ENCODE measurements at places on chromosomes 7 and 10.
A peak's percentile ranks its signal among the peaks of the same experiment; 100 is the strongest.

GRCh38 chr10:110684800-110685446, 40.8 kb downstream of the RBM20 start:
- no peak for DNase-seq

GRCh38 chr10:37379991-37380390, 254.6 kb downstream of the ANKRD30A start:
- DNase-seq, result no peak

- DNase-seq, result no peak
Measured at GRCh38 chr7:151251689-151252560, 3.4 kb upstream of the SMARCD3 start.

DNA sequence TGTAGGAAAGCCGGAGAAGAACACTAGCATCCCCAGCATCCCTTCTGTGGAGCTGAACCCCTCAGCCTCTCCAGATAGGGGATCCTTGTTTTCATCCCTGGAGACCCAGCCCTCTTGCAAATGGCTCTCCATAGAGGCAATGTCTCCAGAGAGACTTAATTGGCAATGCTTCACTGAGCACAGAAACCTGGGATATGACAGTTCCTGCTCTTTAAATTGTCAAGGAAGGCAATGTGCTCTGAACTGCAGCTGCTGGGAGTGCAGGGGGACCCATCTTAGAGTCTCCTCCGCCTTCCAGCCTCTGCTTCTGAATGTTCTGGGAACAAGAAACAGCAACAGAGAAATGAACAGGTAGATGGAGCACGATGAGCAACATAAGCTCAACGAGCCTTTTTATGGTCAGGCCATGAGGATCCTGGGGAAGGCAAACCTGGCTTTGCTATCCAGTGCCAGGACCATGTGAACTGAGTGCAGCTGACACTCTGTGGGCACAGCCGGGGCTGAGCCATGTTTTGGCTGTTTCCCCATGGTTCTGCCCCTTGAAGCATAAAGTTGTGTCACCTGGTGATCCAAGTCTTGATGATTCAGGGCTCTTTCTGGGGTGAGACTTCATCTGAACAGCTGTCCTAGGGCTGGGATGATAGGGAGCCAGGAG, 481.0 kb downstream of the PLXNA4 start:
- no peak for DNase-seq

DNA sequence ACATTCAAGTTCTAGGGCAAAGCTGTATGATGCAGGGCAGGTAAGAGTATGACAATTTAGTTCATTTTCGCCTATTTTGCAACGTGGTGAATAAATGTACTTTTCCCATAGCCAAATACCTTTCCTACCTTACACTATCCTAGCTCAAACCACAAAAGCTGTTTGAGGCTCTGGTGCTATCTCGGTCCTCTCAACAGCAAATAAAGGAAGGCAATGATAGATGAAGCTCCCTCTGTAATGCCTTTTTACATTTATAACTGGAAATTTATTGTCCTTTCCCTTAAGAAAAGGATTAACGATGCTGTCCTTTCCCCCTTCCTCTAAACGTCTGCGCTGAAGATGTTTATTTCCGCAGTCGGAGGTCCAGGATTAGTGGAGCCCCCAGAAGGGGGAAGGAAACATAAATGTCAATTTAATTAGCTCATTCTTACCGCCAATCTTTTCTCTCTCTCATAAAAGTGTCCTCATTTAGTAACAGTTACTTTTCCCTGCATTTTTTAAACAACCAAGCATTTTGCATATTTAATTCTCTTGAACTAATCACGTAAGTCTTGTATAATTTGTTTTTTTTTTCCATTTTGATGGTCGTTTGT, 114.6 kb downstream of the PIP4K2A start:
- no peak for DNase-seq

DNA sequence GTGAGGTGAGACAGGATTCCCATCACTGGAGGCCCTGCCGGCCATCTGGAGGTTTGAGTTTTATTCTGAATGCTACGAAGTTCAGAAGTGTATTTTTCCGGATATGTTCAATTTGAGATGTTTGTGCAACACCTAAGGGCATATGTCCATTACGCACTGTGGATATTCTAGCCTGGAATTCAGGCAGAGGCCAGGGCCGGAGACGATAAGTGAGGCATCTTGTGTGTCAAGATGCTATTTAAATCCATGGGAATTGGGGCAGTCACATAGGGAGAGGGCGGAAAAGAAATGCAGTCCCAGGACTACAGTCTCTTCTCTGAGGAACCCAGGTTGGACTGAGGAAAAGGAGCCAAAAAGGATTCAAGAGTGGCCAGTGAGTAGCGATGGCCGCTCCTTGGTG, 1.9 kb upstream of the SUV39H2 start:
- no peak for DNase-seq

DNA sequence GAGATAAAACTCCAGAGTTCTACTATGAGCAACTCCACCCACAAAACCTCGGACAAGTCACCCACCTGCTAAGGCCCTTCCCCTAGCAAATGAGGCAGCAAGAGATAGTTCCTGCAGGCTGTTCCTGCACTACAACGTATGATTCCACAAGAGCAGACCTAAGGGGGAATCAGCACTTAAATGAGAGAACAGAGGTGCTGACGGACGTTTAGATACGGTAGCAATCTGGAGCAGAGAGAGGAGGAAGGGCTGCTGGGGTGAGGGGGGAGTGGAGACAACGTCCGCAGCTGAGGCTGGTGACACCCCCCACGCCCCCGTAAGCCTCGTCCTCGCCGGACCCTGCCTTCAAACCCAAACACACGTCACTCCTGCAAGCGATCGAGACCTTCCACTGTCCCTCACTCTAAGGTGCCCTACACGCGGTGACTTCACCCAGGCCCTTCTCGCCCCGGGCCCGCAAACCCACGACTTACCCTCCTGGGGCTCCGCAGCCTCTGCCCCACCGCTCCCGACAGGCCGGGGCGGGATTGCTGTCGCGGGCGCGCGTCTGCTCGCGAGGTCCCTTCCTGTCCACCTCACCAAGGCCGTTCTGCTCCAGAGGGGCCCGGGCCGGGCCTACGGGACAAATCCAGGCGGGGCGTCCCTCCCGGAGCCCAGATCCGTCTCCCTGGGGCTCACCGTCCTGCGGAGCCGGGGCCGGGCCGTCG, 635 bp downstream of the ZNF12 start:
- DNase-seq, result no peak

- DNase-seq, result no peak
Measured at GRCh38 chr7:77271766-77272165, 72.1 kb upstream of the FGL2 start.

DNA sequence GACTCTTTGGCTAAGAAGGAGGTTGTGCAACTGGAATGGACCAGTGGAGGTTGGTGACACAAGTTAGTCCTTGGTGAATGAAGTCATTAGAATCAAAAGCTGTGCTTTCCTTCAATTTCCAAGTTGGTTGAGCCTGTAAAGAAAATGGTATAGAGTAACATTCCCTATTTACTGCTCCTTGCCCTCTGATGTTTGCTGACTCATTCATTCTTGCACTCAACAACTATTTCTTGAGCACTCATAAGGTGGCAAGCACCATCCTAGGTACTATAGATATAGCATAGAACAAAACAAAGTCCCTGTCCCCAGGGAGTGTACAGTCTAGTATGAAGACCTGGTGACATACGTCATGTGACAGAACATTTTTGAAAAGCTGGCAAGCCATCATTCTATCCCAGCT, 118.9 kb upstream of the CCDC6 start:
- no peak for DNase-seq

- no peak for DNase-seq
Measured at GRCh38 chr10:104089621-104090020, 3.9 kb upstream of the COL17A1 start.

- no peak for DNase-seq
Measured at GRCh38 chr7:102214477-102215072, 72.1 kb upstream of the SH2B2 start.

DNA sequence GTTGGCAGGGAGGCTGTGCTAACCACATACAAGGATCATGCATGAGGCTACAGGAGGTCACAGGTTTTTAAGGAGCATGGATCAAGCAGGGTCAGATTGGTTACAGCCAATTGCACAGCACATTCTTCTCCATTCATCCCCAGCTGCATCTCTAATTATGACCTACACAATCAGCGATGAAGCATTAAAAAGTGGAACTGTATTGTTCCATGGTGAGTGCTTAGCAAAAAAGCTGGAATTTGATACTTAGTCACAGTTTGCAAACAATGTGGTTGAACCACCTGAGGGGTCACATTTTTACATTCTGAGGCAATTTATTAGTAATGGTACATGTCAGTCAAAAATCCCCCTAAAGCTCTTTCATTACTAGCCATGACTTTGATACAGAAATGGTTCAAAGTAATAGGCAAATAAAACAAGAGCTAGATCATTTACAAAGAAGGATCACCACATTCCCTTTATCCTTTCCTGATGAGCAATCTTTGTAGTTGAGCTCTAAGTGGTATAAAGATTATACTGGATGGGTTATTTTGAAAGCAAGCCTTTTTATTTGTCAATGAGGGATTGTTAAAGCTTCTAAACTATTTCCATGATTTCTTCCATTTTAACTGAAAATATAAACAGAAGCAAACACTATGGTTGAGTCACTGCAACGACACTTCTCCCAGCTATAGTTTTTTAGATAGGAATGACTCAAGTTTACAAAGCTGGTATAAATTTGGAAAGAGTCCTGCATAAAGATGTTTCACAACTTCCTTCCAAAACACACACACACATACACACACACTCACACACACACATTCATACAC, 217.8 kb upstream of the SEMA3A start:
- DNase-seq, result no peak

GRCh38 chr7:12596225-12596790, 25.8 kb downstream of the SCIN start:
- DNase-seq, result no peak

DNA sequence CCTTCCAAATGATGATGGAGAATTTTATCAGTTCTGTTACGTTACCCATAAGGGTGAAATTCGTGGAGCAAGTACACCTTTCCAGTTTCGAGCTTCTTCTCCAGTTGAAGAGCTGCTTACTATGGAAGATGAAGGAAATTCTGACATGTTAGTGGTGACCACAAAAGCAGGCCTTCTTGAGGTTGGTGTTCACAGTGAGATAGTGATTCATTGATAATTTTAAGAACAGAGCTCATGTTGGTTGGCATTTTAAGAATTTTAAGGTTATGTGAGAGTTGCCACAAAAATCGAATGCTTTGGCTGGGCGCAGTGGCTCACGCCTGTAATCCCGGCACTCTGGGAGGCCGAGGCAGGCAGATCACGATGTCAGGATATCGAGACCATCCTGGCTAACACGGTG, 25.9 kb downstream of the TAX1BP1 start:
- DNase-seq, result no peak

- DNase-seq, result no peak
Measured at GRCh38 chr10:122140941-122141623, 130.0 kb upstream of the BTBD16 start.

- DNase-seq, result no peak
Measured at GRCh38 chr7:48621076-48621475, 303.3 kb upstream of the CDC14C start.

GRCh38 chr7:90709501-90710465, 113.7 kb downstream of the CDK14 start:
- DNase-seq, result no peak

- no peak for DNase-seq
Measured at GRCh38 chr7:15007507-15007906, 105.0 kb upstream of the DGKB start.

- DNase-seq, result no peak
Measured at GRCh38 chr7:39688611-39689480, 65.5 kb downstream of the RALA start.

- no peak for DNase-seq
Measured at GRCh38 chr7:67608806-67609205, 612.2 kb downstream of the TYW1 start.

DNA sequence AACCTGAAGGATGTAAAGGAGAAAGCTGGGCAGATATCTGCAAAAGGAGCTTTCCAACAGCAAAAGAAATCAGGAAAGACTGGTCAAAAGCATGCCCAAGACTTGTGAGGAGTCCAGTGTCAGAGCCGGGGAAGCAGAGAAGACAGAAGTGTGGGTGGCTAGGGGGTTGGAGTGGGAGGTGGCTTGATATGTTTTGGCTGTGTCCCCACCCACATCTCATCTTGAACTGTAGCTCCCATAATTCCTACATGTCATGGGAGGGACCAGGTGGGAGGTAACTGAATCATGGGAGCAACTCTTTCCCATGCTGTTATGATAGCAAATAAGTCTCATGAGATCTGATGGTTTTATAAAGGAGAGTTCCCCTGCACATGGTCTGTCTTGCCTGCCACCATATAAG, 84.9 kb downstream of the INHBA start:
- no peak for DNase-seq

DNA sequence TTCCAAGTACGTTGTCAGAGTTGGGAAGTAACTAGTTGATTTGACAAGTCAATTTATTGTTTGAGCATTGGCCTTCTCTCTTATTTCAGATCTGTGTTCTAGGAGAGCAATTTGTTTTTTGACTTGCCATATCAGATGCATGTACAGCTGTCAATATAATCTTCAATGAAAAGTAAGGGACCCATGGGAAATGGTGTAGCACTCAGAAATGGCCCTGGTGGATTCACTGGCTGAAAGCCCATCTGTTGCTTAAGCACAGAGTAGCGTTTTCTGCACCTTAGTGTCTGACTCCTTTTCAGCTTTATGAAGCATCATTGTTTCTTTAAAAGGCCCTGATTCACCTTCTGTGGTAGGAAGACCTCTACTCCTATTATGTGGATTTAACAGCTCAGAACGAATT, 10.2 kb downstream of the GARS1 start:
- no peak for DNase-seq

- DNase-seq, result no peak
Measured at GRCh38 chr10:4623200-4623599, 202.8 kb upstream of the AKR1E2 start.

GRCh38 chr10:60206735-60207134, 182.9 kb downstream of the ANK3 start:
- DNase-seq, result no peak

DNA sequence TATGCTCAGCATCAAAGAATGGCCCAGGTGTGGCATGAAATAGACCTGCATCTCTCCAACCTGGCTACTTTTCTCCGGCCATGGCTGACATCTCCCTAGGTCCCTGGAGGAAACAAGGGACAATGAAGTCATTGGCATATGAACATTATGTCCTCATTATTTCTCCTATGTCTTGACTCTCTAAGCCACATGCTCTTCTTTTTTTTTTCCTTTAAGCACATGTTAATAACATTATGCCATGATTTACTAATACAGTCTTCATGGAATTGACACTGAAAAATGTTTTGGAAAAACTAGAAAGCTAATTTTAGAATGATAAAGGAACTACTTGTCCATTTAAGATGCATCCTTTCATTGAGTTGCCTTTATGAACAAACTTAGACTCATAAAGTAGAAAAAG, 628.9 kb downstream of the TNS3 start:
- DNase-seq, result no peak

- peak; percentile 9 for DNase-seq
Measured at GRCh38 chr7:85186521-85187241, at the start of gene SEMA3D. TSS of gene SEMA3D (minus strand) at chr7:85187056. CDS start at chr7:85121891, 65,165 bp downstream.

GRCh38 chr10:103855424-103855823, at the start of gene SH3PXD2A:
TSS of gene SH3PXD2A (minus strand) at chr10:103855576. CDS start at chr10:103855266, 310 bp downstream.
- no peak for DNase-seq

- DNase-seq, result no peak
Measured at GRCh38 chr10:72098836-72099599, 10.7 kb upstream of the SPOCK2 start.

Measured in stimulated activated CD4-positive, alpha-beta T cell treated with anti-CD3 and anti-CD28 coated beads, Interleukin-12 subunit alpha, Interleukin-12 subunit beta, amount 100 ng/mL, for 24 hours (primary cell).